ENCODE measurements at places on chromosomes 4 and X. TPM values are rescaled to one million over a fixed set of nuclear protein-coding genes. Genes with fewer than 3 reads are reported as not detected.
A peak's percentile ranks its signal among the peaks of the same experiment; 100 is the strongest.

SMIM43 gene
- 0.24 TPM for total RNA-seq

TMPRSS11D gene
- 0.05 TPM for total RNA-seq

- H3K4me1 ChIP-seq = no peaks in the 10 kb centered on the region
- H3K27ac ChIP-seq = no peak overlapping the region
- H3K36me3 ChIP-seq = no peaks in the 10 kb centered on the region
- H3K4me3 ChIP-seq = no peak overlapping the region
Observed at GRCh38 chrX:31260351-31260750, 188.5 kb upstream of the FTHL17 start.

CLNK gene
- total RNA-seq = 1.9 TPM

GPC3 gene
- total RNA-seq = 26.2 TPM

GRCh38 chr4:139523076-139523475, 32.9 kb downstream of the SETD7 start:
- no peak overlapping the region for H3K27ac ChIP-seq
- no peaks in the 10 kb centered on the region for H3K36me3 ChIP-seq
- no peak overlapping the region for H3K4me3 ChIP-seq
- H3K4me1 ChIP-seq = no peaks in the 10 kb centered on the region

DNA sequence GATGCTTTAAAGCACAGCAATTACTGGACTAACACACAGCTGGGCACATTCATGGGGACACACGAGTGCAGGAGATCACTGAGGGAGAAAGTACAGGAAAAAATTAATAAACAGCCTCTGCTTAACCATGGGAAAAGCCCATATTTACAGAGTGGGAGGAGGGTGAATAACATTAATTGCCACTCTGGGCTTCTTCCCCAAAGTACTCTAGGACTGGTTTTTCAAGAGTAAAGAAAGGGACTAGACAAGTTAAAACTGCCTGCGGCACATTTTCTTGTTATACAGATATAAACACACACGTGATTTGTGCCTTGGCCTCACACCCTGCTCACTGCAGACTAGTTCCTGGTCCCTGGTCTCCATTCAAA, 179.7 kb upstream of the TET2 start:
- H3K27ac ChIP-seq = no peak overlapping the region
- H3K4me3 ChIP-seq = no peak overlapping the region
- H3K27me3 ChIP-seq = no peaks in the 10 kb centered on the region
- no peaks in the 10 kb centered on the region for H3K36me3 ChIP-seq
- DNase-seq = no peak
- no peaks in the 10 kb centered on the region for H3K4me1 ChIP-seq

- DNase-seq = no peak
- H3K27me3 ChIP-seq = peaks cover 56% of the 10 kb centered on the region
- no peak overlapping the region for H3K4me3 ChIP-seq
- peak overlapping the region; percentile 81 for H3K27ac ChIP-seq
Observed at GRCh38 chr4:140757232-140757630, 1.0 kb upstream of the TBC1D9 start.

LRAT gene
- 0.09 TPM for total RNA-seq

- H3K27me3 ChIP-seq = no peaks in the 10 kb centered on the region
- no peak for DNase-seq
- H3K4me1 ChIP-seq = no peaks in the 10 kb centered on the region
- H3K27ac ChIP-seq = no peak overlapping the region
Observed at GRCh38 chr4:110224812-110225211, 26.4 kb upstream of the ELOVL6 start.

DNA sequence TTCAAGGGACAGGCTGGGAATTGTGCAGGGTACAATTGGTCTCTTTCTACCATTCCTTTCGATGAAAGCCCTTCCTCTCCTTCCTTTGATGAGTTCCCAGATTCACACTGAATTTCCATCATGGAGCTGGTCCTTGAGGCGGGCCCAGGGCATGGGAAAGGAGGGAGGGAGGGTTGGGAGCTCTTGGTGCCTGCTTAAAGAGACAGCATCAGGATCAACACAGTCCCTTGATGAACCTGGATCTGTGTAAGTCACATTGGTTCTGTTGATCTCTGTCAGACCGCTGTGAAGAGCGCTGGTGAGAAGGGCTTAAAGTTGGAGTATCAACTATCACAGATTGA, 4.4 kb downstream of the PLP1 start:
- H3K4me3 ChIP-seq = no peak overlapping the region
- H3K27me3 ChIP-seq = no peaks in the 10 kb centered on the region
- DNase-seq = no peak
- no peaks in the 10 kb centered on the region for H3K36me3 ChIP-seq
- no peak overlapping the region for H3K27ac ChIP-seq
